ENCODE measurements at places on chromosomes 12 and 14.

- no peak for DNase-seq
Observed at GRCh38 chr12:93847517-93848474, 170.6 kb downstream of the CRADD start.

- DNase-seq = no peak
Observed at GRCh38 chr12:12818701-12819100, 5.6 kb downstream of the DDX47 start.

DNA sequence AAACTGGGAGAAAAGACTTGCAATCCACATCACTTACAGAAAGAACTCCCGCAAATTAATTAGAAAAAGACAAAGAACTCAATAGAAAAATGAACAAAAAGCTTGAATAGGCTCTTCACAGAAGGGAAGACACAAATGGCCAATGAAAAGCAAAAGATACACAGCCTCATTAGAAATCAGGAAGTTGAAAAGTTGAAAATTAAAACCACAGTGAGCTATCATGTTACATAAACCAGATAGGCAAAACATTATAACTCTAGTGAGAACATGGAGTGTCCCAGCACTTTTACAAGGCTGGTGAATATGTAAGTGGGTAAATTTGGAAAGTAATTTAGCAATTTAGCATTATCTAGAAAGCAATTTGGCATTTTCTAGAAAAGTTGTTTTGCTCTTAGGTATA lies 158.4 kb upstream of the RASSF8 start:
- DNase-seq = no peak

DNA sequence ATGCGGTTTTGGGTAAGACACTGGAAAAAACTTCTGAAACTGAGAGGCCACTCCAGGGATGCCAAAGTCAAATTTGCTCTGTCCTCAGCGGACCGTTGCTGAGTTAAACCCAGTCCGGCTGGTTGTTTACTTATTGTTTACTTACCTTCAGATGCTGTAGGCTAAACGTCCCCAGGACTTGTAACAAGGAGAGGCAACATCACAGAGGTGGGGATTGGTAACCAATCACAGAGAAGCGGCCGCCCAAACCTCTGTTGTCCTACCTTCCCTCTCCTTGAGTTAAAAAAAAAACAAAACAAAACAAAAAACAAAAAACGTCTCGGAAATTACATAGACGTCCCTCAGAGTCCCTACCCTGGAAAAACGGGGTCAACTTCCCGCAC lies 380 bp downstream of the ANO2 start:
- DNase-seq = no peak

- peak; percentile 63 for DNase-seq
Observed at GRCh38 chr12:27142101-27142721, 59.8 kb upstream of the C12orf71 start.

DNA sequence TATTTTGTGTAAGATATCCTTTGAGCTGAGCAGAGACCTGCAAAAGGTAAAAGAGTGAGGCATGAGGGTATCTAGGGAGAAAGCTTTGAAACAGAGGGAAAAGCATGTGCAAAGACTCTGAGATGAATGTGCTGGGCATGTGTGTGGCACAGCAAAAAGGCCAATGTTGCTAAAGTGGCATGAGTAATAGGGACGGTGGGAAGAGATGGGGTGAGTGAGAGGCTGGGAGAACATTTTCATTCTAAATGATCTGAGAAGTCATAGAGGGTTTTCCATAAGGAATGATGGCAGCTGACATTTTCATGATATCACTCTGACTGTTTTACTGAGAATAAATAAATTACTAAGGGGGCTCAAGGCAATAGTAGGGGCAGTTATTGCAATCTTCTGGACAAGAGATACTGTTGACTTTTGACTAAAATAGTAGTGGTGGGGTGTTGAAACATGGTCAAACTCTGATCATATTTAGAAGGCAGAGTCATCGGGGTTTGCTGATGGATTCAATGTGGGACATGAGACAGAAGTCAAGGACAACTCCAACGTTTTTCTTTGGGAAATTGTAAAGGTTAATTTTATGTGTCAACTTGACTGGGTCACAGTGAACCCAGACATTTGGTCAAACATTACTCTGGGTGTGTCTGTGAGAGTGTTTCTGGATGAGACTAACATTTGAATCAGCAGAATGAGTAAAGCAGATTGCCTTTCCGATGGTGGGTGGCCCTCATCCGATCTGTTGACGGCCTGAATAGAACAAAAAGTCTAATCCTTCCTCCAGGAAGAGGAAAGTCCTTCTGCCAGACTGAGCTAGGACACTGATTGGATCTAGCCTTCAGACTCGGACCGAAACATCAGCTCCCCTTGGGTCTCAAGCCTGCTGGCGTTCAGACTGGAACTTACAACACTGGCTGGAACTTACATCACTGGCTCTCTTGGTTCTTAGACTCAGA lies 193.9 kb upstream of the PLXNC1 start:
- no peak for DNase-seq

- DNase-seq = no peak
Observed at GRCh38 chr12:13580206-13580605, 383.7 kb downstream of the EMP1 start.

DNA sequence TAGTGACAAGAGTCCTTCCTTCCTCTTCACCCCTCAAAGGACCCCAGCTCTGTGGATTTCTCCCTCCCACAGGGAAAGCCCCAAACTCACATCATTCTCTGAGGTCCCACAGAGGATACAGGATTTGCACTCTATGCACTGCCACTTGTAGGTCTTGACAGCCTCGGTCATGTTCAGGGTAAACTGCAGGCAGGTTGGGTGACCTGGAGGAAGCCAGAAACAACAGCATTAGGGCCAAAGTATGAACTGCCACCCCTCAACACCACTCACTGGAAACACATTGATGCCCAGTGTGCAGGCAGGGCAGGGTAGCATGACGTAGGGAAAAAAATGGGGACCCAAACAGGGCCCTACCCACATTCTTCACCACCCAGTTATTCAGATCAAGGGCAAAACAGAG lies 264.4 kb downstream of the DPF3 start:
- DNase-seq = no peak

DNA sequence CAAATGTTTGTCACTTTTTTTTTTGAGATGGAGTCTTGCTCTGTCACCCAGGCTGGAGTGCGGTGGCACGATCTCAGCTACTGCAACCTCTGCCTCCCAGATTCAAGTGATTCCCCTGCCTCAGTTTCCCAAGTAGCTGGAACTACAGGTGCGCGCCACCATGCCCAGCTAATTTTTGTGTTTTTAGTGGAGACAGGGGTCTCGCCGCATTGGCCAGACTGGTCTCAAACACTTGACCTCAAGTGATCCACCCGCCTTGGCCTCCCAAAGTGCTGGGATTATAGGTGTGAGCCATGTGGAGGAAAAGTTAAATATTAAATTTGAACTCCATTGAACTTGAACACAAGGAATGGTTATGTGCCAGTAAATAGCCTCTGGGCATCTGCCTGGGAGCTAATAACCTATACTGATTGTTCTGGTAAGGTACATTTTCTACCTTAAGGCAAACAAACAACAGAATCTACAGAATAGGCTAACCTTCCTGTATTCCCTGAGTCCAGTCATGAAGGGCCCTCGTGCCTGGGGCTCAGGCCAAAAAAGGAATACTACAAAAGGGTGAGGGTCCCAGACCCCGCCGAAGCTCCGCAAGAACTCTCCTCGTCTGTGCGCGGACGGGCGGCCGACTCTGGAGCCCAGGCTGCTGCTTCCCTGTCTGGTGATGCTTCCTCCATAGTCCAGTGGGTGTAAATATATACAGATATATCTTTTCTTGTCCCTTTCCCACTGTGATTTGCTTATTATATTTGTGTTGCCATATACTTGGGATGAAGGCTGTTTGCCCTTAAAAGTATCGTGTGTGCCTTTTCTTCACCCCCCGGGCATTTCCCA lies 74.0 kb upstream of the EIF5 start:
- DNase-seq = no peak

DNA sequence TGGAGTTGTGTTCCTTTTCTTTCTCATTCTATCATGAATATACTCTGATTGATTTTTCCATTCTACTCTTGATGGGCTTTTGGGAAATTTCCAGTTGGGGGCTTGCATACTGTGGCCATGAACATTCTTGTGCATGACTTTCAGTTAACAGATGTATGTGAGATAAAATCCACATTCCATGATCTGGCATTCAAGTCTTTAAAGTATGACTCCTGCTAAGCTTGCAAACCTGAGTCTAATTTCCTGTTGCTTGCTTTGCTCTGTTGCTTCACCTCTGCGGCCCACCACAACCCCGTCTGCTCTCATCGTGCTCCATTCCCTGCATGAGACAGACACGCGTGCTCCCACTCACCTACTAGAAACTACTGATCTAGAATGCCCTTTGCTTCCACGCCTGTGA lies 24.3 kb upstream of the NPAS3 start:
- DNase-seq = no peak

DNA sequence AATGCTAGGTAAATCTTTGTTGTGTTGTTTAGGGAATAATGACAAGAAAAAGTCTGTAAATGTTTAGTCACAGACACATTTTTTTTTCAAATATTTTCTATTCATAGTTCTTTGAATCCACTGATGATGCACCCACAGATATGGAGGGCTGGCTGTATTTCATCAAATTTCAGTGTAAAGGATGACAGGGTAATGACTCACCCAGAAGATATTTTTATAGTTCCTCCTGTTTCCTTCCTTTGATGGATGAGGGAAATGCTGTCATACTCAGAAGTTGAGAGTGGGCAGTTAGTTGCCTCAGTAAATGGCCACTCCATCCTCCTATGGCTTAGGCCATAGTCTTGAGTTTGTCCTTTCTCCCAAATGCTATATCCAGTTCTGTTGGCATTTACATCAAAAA lies 76.9 kb upstream of the REP15 start:
- DNase-seq = no peak

GRCh38 chr14:53978194-53978593 lies 21.6 kb upstream of the BMP4 start:
- no peak for DNase-seq

- DNase-seq = no peak
Observed at GRCh38 chr14:51581017-51581881, 70.5 kb upstream of the FRMD6 start.

GRCh38 chr14:64787619-64788018 lies 83.4 kb downstream of the PLEKHG3 start:
- DNase-seq = no peak

GRCh38 chr14:77105145-77105939 lies 7.3 kb downstream of the CIPC start:
- DNase-seq = no peak

DNA sequence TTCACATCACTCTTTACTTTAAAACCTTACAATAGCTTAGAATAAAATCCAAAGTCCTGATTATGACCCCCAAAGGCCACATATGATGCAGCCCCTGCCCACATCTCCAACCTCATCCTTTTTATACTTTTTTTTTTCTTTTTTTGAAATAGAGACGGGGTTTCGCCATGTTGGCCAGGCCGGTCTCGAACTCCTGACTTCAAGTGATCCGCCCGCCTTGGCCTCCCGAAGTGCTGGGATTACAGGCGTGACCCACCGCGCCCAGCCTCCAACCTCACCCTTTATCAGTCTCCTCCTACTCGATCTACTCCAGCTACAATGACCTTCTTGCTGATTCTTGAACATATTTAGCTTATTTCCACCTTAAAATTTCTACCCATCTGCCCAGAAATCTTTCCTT lies 1.2 kb upstream of the MAPKAPK5 start:
- no peak for DNase-seq
